ENCODE measurements at places on chromosomes 2 and 18.

- peak; percentile 39 for DNase-seq
Observed at GRCh38 chr2:88671786-88672427, 19.6 kb upstream of the RPIA start.

- DNase-seq, result no peak
Observed at GRCh38 chr2:129499747-129500146, 479.7 kb upstream of the RAB6C start.

DNA sequence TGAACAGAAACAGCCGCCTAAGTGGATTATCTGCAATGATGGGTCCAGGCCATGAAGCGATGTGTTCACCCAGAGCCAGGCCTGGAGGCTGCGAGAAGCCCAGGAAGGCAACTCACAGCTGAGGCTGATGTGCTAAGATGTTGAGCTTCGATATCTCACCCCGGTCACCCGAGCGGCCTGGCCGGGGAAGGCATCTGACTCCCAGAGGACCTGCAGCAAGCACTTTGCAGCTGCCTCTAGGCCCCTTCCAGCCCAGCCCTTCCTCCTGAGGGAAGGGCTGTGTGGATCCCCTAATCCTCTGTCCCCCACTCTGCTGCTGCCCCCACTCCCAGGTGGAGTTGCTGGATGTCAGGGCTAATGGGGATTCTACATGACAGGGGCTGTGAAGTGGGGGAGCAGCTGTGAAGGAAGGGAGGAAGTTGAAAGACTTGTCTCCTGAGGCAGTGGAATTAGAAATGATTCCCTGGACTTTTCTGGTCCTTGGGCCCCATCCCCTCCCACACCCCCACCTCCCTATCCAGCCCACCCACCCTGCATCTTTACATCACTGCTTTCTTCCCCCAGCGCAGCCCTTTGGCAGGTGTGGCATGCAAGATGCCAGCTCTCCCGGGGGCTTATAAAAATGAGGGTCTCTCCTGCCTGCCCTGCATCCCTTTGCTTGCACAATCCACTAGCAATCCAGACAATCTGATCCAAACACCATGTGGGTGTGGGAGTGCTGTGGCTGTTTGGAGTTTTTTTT is 4.3 kb downstream of the ATP6V1B1 start:
- DNase-seq, result no peak

DNA sequence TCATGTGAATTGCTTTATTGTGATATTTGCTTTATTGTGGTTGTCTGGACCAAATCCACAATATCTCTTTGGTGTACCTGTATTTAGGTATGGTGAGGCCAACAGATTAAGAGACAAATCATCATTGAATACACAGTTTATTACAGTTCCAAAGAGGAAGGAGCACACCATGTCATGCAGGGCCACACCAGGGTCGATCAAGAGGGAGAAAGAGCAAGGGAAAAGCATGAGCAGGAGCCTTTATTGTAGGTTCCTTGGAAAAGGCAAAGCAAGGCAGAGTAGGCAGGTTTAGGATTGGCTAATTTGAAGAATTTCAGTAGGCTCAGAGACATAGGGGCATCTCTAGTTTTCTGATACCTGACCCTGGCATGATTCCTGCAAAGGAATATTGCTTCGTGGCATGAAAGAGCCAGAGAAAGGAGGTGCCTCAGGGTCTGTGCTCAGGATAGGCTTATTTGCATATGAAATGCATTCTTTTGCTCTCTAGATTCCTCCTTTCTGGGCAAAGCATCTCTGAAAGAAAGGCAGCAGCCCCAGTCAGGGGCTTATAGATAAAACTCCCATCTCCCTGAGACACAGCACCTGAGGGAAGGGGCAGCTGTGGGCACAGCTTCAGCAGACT is 214.2 kb upstream of the ERBB4 start:
- no peak for DNase-seq

GRCh38 chr18:70732188-70732587 is 443.3 kb downstream of the SOCS6 start:
- no peak for DNase-seq

DNA sequence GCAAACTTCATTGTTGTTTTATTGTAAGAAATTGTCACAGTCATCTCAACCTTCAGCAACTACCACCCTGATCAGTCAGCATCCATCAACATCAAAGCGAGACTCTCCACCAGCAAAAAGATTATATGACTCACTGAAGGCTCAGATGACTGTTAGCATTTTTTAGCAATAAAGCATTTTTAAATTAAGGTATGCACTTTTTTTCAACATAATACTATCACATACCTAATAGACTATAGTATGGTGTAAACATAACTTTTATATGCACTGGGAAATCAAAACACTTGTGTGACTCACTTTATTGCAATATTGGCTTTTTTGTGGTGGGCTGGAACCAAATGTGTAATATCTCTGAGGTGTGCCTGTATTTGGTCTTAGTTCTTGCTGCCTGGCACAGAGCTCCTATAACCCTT is 15.6 kb downstream of the SCN1A start:
- DNase-seq, result no peak

GRCh38 chr2:216492597-216493333 is 5.9 kb upstream of the RPL37A start:
- no peak for DNase-seq
